ENCODE measurements at places on chromosomes 1 and 21.

GRCh38 chr1:27113861-27114260 lies 41.1 kb downstream of the SLC9A1 start:
- DNase-seq = no peak

GRCh38 chr21:30444204-30444603 lies 4.1 kb downstream of the KRTAP15-1 start:
- no peak for DNase-seq

- no peak for DNase-seq
Observed at GRCh38 chr1:184219414-184219813, 167.4 kb upstream of the C1orf21 start.

DNA sequence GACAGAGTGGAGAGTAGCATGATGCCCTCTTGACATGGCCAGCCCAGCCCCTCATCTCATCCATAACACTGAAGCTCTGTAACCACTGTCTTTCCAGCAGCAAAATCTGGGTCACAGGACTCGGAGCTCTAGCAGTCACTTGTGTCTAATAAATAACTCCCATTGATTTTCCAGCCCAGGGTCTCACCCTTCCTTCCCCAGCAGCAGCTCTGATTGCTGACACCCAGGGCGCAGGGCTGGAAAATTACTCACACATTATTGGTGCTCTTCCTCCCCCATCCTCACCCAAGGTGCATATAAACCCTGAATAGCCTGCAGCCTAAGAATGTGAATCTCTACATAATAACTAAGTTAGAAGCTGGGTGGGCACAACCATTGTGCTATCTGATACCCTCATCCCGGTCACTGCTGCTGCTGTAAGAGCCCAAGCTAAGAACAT lies 21.1 kb upstream of the OR10J5 start:
- DNase-seq = no peak

DNA sequence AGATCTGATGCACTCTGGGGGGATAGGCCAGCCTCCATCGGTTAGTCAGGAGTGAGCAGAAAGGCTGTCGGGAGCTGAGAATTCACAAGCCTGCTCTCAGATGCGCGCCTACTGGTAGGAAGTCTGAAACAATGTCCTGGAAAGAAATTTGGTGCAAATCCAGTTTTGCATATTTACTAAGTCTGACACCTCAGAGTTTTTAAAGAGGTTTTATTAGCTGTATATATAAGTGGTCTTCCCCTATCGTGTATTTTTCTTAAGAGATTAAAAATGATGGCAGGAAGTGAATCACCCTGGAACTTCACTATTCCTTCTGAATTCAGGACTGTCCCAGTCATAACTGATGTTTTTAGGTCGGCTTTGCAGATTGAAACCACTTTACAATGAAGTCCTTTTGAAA lies 99.8 kb upstream of the C1orf105 start:
- no peak for DNase-seq

- no peak for DNase-seq
Observed at GRCh38 chr1:4149831-4150230, 249.8 kb upstream of the C1orf174 start.

DNA sequence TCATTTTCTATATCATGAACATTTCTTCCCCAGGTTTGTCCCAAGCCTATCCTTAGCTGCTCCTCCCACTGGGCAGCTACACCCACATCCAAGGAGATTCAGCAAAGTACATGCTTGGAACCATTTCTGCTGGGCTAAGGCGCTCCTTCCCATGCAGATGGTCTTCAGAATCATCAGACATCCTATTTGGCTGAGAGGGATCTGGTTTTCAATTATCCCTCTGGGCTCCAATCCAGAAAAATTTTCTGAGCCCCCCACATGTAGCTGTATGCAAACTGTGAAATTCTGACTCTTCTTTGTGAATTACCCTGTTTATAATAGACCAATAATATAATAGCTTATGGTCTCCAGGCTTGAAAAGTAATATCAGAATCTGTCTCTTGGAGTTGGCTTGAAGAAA lies 99.2 kb downstream of the LAMC2 start:
- no peak for DNase-seq

DNA sequence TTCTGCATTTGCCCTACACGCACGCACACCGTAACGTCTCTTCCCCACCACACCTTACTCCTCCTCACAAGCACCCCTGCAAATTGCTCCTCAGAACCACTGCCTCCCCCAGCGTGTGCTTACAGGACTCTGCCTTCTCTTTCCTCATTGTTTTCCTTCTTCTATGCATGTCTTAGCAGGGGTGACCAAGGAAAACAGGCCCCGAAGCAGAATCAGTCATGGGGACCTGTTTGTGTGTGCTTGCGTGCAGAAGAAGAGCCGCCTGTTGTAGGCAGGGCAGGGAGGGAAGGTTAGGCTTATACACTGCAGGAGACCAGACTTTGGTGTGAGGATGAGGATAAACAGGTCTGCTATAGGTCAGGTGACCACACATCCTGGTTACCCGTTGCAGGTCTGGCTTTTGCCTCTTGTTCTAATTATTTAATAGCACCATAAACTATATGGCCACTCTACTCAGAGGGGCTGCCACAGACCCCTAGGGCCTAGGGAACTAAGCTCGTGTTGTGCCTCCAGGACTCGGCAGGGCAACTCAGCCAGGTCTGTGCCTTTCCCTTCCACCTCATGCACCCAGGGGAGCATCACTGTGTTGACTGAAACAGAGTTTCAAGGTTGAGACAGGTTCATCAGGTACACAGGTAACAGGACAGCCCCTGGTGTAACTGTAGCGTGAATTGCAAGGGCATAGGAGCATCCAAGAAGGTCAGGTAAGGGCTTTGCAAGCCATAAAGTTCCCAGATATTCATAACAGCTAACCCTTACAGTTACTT lies 60.8 kb upstream of the EPS8L3 start:
- no peak for DNase-seq

DNA sequence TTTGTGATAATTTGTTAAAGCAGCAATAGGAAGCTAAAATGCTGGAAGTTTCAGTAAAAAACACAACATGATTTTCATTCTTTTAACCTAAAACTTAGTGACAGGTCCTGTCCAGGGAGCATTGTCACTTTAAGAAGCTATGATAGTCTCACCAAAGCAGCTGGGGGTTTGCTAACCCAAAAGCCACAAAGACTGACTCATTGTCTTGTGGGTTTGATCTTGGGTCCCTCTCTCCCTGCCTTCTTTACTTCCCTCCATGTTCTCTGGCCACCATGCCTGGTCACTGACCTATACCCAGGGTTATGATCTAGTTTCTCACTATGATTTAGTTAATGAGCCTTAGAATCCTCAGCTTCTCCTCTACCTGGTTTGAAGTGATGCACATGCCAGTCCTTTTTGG lies 213.5 kb upstream of the PTGFR start:
- no peak for DNase-seq

GRCh38 chr1:206706806-206707366 lies 22.2 kb downstream of the MAPKAPK2 start:
- no peak for DNase-seq

- peak; percentile 42 for DNase-seq
Observed at GRCh38 chr1:94044290-94044790, 76.6 kb downstream of the ABCA4 start.

DNA sequence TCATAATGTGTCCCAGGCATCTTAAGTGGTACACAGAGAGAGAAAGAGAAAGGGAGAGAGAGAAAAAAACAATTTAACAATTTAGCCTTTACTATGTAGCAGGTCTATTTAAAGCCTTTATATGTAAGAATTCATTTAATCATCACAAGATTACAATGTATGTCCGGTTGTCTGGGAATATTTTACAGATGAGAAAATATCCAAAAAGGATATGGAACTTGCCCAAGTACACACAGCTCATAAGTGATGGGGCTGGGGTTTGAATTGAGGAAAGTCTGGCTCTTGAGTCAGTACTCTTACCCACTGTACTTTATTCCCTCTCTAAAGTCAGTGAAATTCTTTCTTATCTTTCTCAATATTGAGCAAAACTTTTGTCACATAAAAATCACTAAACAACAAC lies 104.6 kb downstream of the LYPLAL1 start:
- DNase-seq = no peak

GRCh38 chr1:2189459-2190425 lies 4.8 kb downstream of the FAAP20 start:
- DNase-seq = no peak

DNA sequence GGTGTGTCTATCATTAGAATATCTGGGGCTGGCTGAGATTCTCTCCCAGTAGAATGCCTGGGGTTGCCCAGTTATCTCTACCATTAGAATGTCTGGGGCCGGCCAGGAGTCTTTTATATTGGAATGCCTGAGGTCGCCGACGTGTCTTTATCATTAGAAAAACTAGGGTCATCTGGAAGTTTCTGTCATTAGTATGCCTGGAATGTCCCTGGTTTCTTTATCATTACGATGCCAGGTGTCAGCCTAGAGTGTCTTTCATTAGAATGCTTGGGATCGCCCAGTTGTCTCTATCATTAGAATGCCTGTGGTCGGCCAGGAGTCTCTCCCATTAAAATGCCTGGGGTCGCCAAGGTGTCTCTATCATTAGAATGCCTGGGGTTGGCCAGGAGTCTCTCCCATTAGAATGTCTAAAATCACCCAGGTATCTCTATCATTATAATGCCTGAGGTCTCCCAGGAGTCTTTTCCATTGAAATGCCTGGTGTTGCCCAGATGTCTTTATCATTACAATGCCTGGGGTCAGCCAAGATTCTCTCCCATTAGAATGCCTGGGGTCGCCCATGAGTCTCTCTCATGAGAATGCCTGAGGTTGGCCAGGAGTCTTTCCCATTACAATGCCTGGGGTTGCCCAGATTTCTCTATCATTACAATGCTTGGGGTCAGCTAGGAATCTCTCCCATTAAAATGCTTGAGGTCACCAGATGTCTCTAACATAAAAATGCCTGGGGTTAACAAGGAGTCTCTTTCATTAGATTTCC lies 53.2 kb downstream of the RNF187 start:
- no peak for DNase-seq

GRCh38 chr1:71294178-71294577 lies 213.3 kb upstream of the ZRANB2 start:
- no peak for DNase-seq

DNA sequence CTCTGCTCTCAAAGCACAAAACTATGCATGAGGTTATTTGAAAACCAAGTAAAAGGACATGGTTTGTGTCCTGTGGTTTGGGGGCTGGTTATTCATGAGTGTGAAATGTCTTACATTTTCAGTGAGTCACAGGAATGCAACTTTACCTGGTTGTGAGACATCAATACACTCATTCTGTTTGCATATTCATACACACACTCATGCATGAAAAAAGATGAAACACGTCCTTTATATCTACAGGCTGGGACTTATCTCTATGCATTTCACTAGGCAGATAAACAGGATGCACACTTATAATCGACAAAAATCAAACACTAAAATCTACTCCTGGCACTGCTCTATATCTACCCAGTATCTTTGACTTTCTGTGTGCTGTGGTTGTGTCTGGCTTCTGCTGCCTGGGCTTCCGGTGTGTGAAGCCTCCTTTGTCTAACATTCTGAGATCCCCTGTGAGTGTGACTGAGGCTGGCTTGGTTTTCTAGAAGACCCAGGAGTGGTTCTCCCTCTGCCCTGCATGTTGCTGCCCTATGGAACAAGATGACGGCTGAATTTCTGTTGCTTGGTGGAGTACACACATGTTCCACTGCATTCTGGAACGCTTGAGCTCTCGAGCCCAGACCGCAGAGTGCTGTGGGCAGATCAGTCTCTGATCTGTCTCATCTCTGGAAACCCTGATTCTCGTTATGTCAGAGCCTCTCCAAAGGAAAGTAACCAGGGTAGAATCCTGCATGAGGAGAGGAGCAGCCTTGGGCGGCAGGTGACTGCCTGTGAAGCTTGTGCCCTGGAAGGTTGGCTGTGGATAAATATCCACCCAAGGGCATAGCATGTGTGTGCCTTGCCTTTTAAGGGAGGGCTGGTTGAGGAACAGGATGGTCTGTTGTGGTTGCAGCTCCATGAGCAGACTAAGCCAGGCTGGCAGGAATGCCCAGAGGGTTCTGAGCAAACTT lies 19.7 kb upstream of the FASLG start:
- DNase-seq = no peak

DNA sequence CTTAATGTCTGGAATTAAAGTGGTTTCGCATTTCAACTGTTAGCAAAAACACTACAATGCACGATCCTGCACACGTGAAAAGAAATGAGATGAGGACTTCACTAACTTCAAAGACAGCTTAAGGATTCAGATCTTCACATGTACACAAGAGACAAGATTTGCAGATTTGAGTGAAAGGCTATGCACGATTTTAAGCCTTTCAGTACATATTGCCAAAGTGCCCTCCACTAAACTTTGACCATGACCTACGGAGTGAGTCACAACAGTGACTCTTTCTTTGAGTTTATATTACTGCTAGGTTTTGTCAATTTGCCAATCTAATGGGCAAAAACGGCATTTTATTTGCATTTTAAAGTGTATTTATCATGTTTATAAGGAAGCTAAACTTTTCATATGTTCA lies 41.2 kb upstream of the CR1L start:
- DNase-seq = no peak

- no peak for DNase-seq
Observed at GRCh38 chr1:11456965-11457364, 22.0 kb upstream of the DISP3 start.

- DNase-seq = no peak
Observed at GRCh38 chr1:69524015-69524414, 43.7 kb upstream of the LRRC7 start.
